ENCODE measurements at places on chromosomes 2 and 18.

DNA sequence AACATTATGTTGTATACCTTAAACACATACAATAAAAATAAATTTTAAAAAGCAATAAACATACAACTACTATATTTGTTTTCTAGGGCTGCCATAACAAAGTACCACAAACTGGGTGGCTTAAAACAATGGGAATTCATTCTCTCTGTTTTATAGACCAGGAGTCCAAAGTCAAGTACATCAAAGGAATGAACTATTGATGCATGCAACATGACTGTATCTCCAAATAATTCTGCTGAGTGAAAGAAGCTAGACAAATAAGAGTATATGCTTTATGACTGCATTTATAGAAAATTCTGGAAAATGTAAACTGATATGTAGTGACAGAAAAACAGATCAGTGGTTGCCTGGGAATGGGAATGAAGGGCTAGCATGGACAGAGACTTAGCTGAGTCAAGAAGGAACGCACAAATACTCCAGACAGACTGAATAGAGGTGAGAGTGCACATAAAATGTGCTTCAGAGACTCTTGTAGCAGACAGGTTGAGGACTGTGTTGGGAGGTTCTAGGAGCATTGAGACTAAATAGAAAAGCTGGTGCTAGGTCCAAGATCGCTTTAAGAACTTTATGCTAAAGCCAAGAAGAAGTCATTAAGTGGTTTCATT lies 11.0 kb upstream of the PLA2R1 start:
- DNase-seq: no peak

DNA sequence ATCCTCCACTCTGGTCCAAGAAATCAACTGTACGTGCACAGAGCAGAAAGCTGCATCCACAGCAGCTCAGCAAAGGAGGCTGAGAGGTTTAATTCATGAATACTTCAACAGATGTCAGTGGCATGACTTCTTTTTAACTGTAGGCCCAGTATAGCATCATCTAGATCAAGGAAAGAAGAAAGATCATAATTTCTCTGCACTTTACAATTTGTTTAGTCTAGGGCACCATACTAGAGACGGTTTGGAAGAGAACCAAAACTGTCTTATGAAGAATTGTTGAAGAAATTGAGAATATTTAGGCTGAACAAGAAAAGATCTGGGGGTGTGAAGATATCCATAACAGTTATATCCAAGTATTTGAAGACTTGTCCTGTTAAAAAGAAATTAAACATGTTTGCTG lies 30.5 kb upstream of the MAP3K20 start:
- DNase-seq: no peak

DNA sequence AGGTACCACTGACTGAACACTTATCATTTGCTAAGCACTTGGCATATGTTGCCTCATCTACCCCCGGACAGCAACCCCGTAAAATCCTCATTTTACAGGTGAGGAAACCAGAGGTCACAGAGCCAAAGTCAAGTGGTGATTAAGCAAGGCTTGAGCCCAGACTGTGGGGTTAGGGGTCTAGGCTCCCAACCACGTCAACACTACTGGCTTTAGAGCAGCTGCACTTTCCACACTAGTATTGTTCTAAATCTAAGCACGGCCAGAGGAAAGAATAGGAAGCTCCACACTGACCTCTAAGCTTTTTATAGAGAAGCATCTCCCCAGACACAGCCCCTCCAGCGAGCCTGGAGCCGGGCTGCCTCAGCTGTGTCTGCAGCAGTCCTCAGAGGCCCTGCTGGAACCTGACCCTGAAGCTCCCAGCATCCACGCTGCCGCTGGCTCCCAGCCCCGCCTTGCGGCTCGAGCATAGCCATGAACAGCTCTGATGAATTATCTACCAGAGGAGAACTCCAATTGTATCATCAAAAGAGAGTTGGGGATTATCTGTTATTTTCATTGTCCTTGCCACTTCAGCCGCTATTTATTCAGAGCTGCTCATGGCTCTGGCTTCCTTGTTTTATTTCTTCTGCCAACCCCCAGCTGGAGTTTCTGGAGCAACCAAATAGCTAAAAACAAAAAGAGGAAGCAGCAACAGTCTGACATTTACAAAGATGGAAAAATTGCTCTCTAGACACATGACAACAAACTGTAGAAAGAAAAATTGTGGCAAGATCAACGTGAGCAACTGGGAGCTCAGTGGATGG lies 62.2 kb upstream of the RTN4 start:
- no peak for DNase-seq

GRCh38 chr2:191740016-191740419 lies 62.1 kb downstream of the NABP1 start:
- peak; percentile 11 for DNase-seq

GRCh38 chr2:55097082-55097460 lies 46.8 kb upstream of the RTN4 start:
- no peak for DNase-seq

DNA sequence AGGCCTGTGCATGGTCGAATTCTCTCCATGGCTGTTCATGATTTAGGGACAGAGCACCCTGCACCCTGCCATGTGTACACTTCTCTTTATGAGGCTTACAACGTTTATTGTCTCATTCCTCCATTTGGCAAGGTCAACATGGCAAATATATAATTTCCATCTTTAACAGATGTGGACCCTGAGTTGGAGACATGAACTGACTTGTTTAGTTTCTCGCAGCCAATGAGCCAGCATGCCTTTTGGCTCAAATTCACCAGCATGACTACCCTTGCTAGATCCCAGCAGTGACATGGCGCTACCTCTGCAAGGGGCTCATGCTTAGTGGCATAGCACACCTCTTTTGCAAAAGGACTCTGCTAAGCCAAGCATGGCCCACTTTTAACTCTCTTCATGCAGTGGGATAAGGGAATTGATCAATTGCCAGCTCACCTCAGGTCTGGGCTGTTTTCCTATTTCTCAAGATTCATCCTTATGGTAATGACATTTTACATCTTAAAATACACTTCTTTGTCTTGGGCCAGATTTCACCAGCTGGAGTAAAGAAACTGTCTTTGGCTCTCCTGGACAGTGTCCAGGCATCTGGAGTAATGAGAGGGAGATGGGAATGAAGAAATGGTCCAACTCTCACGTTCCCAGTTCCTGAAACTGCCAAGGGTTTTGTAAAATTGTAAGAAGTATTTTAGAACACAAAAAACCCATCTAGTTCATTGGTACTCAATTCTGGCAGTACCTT lies 159.5 kb downstream of the SETBP1 start:
- no peak for DNase-seq

DNA sequence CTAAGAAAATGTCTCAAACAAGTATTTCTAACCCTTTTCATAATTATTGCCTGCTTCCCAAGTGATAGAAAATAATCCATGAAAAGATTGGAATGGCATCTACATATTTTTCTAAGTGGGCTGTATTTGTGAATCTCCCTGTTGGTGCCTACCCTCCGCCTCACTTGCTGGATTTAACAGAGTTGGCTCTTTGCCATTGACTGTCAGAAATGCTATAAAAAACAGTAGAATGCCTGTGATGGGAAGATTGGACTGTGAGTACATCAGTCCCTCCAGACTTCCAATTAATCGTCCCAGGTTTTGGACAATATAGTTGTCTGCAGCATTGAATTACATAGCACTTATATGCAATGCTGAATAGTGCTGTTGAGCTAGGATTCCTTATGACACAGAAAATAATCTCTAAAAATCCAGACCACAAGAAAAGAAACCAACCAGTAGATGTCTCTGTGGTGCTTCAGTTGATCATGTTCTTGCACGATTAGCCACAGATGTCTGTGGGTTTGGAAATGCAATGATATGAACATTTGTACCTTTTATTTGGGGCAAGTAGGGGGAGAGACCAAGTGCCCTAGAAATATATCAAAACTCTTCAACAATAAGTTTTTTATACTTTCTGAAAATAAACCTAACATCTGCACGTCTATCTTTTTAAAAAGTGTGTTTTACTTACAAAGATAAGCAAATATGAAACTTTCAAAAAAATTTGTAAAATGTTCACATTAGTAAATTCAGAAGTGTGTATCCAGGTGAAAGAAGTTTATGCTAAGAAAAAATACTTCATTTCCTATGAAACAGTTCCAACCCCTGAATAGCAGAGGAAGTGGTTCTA lies 88.5 kb downstream of the DYNAP start:
- DNase-seq: no peak

DNA sequence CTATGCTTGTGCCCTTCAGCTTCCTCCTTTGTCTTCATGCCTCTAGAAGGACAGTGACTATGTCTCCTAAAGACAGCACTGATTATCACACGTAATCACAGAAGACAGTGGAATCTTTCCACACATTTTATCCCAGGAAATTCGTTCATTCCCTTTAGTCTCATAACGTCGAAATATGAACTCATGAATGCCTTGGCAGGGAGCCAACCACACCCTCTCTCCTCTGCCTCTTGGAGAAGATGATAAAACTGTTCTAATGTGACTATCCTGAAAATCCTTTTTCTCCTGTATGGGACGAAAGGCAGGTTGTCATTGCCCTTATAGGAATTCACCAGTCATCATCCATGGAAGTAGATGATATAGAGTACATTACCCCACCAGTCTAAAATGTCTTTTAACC lies 726.6 kb upstream of the FANCL start:
- no peak for DNase-seq

All from stimulated activated naive CD8-positive, alpha-beta T cell treated with anti-CD3 and anti-CD28 coated beads, Interleukin-15, Interleukin-2, amounts not matched to agents 100 U/mL and 50 U/mL, for 24 hours (primary cell).